ENCODE measurements at places on chromosomes 13 and 19.
A peak's percentile ranks its signal among the peaks of the same experiment; 100 is the strongest.

GRCh38 chr19:51272183-51272810, 21.4 kb downstream of the SIGLECL1 start:
- no peak for DNase-seq

GRCh38 chr13:25420161-25420560, 48.4 kb downstream of the ATP8A2 start:
- DNase-seq: no peak

GRCh38 chr13:51113186-51113881, 2.3 kb upstream of the C13orf42 start:
- DNase-seq: no peak

DNA sequence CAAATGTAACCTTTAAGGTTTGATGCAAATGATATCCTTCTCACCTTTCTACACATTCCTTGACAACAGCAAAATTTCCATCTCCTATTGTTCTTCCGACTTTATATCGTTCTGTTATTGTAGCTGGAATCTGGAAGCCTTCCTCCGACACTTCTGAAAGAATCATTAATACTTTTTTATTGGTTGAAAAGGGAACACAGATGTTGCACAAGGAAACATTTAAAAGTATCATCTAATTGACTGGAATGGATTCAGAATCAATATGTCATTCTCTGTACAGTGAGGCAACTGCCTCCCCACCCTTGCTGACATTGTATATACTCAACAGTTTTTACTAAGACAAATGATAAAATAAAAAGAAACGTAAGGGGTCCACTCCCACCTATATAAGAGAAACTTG, 295.2 kb downstream of the DCLK1 start:
- DNase-seq: no peak

GRCh38 chr13:71312923-71313322, 554.1 kb downstream of the DACH1 start:
- DNase-seq: no peak

DNA sequence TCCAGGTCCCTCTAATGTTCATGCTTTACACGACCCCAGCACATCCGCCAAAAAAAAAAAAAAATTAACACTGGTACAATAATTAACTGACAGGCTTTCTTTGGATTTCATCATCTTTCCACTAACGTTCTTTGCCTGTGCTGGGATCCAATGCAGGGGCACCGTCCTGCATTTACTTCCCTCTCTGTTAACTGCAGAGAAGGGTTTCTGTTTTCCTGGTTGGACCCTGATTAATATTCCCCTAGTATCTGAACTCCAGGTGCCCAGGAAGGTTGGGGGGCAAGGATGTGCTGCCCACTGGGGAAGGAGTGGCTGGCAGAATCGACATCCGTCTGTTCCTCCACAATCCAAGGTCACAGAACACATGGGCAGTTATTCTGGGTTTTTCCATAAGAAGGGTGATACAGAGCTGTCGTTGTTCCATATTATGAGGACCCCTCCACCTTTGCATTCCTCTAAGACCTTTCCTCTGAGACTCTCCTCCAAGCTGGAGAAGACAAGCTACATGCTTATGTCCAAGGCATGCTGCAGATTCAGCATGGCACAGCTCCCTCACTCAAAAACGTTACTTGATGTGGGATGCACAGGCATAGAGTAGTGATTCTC, 4.5 kb upstream of the LAIR1 start:
- DNase-seq: no peak

- peak; percentile 89 for DNase-seq
These were observed 7.6 kb downstream of the CAPN12 start for GRCh38 chr19:38736413-38737280.

GRCh38 chr13:26929971-26930730, 169.6 kb upstream of the GPR12 start:
- no peak for DNase-seq

- DNase-seq: peak; percentile 95
These were observed 12.7 kb downstream of the EHD2 start for GRCh38 chr19:47725759-47726401.

DNA sequence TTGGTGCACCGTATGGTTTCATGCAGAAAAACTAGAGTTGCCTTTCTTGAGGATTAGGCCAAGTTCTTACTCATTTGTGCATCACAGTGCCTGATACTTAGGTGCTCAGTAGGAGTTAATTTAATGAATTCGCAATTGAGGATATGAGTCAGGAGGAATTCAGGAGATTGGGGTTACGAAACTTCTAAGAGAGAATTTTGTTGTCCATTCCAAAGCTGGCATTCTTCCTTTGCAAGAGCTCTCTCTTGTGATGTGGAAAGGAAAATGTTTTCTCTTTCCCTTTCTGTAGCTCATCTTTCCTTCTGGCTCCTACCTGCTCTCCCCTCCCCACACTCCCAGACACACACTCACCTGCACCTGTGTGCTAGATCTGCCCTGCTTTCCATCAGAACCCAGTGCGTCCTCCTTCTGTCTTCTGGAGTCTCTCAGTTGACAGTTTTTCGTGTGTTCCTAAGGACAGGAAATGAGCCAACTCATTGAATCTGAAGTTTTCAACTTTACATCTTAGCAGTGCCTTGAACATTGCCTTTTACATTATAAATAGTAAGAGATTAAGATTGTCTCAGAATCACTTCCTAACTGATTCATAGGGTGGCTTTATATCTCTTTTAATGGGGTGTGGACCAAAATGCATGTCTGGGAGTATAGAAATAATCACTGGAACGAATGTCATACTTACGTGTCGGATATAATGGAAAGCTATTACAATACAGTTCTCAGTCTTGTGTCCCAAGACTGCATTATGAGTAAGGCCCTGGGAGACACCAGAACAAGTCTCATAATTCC, 19.7 kb upstream of the ERCC5 start:
- DNase-seq: no peak

DNA sequence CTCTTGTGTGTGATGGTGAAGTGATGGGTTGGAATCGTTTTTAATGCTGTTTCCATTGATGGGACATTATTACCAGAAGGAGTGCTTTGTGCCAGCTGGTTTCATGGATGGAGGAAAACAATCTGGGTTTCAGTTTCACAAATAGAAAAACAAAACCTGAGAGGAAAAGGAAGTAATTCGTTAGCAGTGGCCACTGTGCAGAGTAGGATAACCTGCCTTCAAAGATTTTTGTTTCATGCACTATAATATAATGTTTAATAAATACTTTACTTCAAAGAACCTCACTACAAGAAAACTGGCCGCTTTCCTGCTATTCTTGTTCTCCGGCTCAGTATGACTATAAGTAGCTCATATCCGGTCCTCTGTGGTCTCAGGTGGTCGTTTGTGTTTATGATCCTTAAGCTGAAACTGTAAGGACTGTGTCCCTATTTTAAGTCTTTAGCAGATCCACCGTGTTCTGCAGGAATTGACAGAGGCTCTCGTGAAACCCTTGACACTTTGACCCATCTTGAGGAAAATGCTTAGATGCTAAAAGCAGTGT, 104.7 kb downstream of the GGACT start:
- DNase-seq: no peak

DNA sequence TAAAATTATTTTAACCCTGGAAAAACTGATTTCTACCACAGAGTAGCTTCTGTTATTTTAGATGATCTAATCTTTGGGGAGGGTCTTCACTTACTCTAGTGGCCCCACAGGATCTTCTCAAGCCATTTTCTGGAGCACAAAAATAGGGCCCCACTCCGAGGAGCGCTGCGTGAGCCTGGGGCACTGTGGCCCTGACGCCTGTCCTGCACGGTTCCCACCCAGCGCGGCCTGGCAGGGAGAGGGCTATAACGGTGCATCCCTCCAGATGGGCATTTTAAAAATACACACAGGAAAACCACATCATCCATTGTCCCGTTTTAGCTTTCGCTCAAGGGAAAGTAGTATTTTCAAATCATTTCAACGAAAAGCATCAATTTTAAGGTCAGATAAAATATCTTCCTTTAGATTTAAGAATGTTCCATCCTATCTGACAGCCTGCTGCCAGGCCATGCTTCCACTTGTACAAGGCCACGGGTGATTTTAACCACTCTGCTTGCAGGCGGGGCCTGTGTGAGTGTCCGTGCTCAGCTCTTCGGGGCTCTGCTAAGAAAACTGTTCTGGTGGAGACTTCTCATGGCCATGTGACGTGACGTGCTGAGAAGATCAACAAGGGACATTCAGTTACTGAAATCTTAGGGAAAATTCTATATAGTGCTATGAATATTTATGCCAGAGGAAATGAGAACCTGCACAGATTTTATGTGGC, 683.8 kb upstream of the SGCG start:
- DNase-seq: peak; percentile 44

DNA sequence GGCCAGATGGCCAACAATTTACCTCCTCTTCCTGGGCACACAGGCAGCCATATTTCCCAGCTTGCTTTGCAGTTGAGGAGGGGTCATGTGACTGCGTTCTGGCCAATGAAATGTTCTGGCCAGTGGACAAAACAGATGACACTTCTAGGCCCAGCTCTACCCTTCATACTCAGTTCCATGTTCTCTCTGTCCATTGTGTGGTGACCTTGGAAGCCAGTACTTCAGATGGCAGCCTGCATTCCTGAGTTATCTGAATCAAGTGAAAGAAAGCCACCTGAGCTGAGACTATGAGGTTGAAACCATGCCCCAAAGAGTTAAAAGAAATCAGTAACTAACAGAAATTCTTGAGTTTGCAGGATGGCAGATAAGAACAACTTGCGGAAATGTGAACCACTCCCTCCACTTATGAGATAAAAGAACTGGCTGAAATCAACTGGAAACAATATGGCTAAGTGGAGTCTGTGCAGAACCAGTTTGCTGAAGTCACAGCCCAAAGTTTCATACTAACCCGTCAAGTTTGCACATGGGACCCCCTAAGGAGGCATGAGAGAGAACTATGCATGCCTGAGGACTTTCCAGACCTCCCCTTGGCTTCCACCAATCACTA, 8.1 kb downstream of the FAM187B start:
- no peak for DNase-seq

DNA sequence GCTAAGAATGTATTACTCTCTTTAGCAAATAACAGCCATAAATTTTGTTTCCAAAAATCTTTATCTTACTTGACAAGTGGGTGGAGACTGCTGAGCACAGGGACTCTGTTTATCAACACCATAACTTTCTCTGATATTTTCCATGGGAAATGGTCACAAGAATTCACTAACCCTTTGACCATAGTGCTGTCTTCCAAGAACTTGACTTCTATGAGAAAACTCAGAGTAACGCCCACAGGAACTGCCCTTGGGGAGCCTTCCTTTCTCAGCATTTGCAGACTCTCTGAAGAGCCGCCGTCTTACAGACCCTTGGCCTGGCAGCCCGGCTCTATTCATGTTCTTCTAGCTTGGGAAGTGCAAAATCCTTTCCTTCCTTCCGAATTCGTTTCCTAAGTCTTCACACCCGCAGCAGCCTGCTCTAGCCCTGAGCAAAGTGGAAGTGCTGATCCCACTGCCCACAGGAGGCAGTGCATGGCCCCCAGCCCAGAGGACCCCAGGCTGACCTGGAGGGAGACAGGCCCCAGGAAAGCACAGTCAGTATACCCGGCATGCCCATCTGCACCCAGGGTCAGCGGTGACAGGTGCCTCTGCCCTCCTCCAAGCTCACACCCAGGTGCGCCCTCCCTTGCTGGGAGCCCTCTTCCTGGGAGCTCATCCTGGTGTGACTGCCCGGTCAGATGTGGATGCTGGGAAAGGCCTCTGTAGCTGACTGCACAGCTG, 10.2 kb downstream of the GAS6 start:
- DNase-seq: no peak

DNA sequence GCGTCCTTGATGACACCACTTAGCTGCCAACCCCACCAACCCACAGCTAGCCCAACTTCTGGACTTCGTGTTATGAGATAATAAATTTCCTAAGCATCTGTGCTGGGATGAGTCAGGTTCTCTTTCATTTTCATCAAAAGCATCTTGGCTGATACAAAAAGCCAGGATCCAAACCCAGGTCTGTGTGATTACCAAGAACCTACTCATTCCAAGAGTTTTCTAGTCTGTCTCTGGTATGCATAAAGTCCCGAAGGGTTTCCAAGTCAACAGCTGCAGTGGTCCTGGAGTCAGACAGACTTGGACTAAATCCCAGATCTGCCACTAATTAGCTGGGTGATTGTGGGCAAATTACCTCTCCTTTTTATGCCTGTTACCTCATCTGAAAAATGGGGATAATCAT, 55.5 kb upstream of the SERP2 start:
- DNase-seq: no peak

DNA sequence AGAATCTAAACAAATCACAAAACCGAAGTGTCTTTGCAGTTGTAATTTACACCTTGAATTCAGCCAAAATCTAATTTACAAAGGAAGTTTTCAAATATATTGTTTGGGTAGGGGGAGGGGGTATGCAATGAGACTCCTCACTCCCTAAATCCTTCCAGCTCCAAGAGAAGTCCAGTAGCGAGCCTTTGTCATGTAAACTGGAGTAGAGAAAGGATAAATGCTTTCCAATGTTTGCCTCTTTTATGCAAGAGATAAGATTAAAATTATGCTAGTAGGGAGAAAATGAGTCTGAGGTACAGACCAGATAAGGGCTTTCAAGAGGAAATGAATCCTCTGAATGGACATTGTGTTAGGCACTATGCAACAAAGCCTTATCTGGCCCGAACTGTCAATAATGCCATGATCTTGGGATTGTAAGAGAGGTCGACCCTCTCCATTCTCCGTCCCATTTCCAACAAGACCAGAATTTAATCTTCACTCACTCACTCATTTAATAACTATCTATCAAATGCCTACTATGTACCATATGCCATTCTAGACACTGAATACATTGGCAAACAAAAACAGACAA, 199.2 kb downstream of the LACC1 start:
- no peak for DNase-seq

- DNase-seq: no peak
These were observed 209.1 kb downstream of the IRS2 start for GRCh38 chr13:109577191-109577700.

GRCh38 chr19:49861107-49861506, 6.3 kb downstream of the PNKP start:
- peak; percentile 55 for DNase-seq

- DNase-seq: peak; percentile 92
These were observed at the start of gene CARD8 for GRCh38 chr19:48255376-48256303. TSS of gene CARD8 (minus strand) at chr19:48255912. CDS start at chr19:48241020, 14,892 bp downstream.

- no peak for DNase-seq
These were observed 667.8 kb downstream of the SLITRK1 start for GRCh38 chr13:83214452-83214851.

DNA sequence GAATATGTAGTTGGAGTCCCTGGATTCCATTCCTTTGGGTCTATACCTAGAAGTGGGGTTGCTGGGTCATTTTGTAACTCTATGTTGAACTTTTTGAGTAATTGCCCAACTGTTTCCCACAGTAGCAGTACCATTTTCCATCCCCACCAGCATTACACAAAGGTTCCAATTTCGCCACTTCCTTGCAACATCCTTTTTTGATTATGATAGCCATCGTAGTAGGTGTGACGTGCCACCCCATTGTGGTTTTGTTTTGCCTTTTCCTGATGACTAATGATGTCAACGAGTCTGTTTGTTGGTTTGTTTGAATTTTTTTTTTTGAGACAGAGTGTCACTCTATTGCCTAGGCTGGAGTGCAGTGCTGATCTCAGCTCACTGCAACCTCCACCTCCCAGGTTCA, 3.3 kb upstream of the PEX11G start:
- DNase-seq: no peak

GRCh38 chr13:77338961-77339401, 12.1 kb upstream of the MYCBP2 start:
- DNase-seq: no peak

- no peak for DNase-seq
These were observed 290.4 kb downstream of the SLITRK5 start for GRCh38 chr13:87961546-87961945.

GRCh38 chr13:39148513-39148961, 110.3 kb downstream of the NHLRC3 start:
- no peak for DNase-seq

All from upper lobe of left lung (tissue), 6 donors.